ENCODE measurements at places on chromosomes 12 and 14.

DNA sequence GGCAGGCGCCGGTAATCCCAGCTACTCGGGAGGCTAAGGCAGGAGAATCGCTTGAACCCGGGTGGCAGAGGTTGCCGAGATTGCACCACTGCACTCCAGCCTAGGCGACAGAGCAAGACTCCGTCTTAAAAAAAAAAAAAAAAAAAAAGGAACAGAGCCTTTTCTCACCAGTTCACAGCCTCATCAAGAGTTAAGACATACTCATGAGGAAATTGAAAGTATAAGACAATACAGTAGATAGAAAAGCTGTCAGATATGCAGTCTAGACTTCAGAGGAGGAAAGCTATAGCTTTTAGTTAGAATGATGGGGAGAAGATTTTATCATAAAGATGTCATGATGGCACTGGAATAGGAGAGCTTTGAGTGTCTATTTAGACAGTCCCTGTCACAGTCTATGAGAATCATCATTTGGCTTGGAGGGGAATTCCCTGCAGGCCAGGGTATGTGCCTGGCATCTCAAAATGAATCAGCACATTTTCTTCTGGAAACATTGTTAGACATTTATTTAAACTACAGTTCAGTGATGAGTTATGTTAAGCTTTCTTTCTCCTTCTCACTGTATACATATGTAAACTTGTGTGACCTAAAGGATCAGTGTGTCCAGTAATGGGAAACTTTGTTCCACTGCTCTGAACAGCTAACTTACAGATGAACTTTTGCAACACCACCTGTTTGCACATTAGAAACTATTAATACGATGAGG is 2.9 kb upstream of the RAB35 start:
- DNase-seq, result no peak

DNA sequence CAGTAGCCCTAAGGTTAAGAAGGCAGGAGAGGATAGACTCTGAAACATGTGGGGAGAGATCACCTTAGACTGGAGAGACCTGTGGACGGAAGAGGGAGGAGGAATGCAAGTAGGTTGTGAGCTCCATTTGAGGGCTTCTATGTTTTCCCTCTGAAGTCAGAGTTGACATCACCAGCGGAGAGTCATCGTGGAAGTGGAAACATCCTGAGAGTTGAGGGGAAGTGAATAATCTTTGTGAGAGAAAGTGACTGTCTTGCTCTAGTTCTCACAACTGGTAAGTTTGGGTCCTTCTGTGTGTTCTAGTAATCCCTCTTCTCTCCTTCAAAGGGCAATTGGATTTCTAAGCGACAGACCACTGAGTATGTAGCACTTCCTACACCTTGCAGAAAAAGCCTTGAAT is 103.6 kb upstream of the CCND2 start:
- no peak for DNase-seq

GRCh38 chr14:79510659-79511058 is 700.6 kb downstream of the DIO2 start:
- DNase-seq, result no peak

DNA sequence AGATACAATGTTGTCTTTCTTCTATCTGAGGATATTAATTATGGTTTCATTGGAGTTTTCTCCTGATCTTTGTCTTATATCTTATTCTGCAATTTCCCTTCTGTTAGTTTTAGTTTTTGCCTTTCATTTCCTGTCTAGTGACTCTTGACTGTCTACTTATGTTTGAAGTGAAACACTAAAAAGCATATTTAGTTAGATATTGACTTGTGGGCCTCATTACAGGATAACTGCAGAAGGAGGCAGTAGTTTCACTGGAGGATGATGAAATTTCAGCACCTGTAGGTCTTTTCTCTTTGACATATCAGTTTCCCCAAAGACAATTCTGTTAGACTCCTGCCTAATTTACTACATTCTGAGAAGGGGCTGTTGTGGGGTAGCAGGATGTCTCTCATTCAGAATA is 97.5 kb upstream of the NEDD1 start:
- DNase-seq, result no peak

DNA sequence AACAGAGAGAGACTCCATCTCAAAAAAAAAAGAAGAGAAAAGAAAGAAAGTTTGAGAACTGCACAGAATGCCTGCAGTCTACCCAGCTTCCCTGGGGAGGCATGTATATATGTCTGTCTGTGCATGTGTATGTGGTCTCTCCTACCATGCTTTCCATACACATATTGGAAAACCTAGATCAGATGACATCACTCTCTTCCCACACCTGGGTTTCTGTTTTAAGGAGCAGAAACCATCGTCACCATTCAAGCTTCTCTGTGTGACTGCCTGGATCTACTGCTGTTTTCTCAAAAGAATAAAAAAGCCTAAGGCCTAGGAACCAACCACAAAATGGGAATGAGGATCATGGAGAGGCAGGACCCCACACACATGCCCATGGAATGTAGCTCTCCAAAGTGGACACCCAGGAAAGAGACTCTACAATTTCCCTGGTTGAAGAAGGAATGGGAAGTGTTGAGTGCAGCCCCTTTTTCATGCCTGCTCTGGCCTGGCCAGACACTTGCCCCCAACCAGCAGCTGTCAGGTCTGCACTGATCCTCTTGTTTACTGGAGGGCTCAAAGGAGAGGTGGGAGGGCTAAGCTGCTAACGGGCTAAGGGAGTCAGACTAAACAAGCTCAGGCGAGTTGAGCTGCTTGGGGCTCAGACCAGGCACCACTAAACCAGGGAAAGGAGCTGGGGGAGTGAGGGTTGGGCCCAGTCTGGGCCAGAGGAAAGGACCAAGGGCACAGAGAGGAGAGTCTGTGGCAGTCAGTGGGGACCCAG is 7.7 kb upstream of the PCK2 start:
- DNase-seq, result no peak

- DNase-seq, result no peak
Observed at GRCh38 chr12:96471368-96472050, 17.9 kb upstream of the CFAP54 start.

DNA sequence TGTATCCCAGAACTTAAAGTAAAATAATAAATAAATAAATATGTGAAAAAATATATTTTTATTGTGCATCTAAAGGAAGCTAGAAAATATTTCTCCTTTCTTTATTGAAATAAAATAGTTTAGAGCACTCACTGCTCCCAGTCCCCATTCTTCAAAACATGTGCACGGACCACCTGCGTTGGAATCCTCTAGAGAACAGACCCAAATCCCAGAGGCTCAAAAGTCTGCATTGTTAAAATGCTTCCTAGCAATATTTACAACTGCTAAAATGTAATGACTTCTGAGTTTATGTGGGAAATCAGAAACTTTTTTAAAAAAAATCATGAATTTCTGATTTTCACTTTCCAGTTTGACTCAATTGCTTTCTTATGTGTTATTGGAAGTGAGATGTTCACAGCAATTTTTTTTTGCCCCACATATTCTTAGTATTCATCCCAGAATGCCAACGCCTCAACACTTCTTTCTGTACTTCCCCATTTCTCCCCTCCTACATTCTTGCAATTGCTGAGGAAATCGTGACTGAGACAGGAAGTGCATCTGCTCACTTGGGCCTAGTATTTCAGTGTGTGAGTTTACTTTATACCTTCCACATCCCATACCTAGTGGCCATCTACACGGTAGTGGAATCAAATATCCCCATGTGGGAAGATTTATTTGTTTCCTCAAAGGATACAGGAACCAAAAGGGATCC is 116.0 kb upstream of the FLRT2 start:
- DNase-seq, result no peak

GRCh38 chr12:68403296-68403695 is 71.1 kb upstream of the MDM1 start:
- no peak for DNase-seq
